ELR (cell line): ENCODE measurements at places on chromosomes 3 and 15.

GRCh38 chr3:12796171-12797123 lies at the start of gene CAND2:
Gene CAND2, plus strand, starts transcription at chr3:12796680. Its CDS starts 41 bp downstream, at chr3:12796721.
- peak; percentile 52 for DNase-seq

DNA sequence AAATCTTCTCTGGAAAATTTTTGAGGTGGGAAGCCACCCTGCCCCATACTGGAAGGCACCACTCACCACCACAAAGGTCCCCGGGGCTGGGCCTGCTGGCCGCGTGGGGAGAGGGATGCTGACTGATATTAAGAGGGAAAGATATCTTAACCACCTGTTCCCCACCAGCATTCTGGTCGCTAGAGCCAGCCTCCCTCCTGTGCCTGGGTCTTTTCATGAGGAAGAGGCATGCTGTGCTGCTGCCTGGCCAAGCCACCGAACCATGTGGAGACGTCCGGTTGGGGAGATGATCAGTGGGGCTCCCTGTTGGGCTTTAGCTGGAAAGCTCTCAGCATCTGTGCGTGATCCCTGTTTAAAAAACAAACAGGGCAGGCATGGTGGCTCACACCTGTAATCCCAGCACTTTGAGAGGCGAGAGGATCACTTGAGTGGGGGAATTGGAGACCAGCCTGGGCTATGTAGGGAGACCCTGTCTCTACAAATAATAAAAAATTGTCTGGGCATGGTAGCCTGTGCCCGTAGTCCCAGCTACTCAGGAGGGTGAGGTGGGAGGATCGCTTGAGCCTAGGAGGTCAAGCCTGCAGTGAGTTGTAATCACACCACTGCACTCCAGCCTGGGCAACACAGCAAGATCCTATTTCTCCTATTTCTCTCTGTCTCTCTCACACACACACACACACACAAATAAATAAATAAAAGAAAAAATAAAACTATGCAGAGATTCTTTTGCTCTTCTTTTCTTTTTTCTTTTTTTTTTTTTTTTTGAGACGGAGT lies 1.0 kb downstream of the KLHL18 start:
- peak; percentile 35 for DNase-seq

DNA sequence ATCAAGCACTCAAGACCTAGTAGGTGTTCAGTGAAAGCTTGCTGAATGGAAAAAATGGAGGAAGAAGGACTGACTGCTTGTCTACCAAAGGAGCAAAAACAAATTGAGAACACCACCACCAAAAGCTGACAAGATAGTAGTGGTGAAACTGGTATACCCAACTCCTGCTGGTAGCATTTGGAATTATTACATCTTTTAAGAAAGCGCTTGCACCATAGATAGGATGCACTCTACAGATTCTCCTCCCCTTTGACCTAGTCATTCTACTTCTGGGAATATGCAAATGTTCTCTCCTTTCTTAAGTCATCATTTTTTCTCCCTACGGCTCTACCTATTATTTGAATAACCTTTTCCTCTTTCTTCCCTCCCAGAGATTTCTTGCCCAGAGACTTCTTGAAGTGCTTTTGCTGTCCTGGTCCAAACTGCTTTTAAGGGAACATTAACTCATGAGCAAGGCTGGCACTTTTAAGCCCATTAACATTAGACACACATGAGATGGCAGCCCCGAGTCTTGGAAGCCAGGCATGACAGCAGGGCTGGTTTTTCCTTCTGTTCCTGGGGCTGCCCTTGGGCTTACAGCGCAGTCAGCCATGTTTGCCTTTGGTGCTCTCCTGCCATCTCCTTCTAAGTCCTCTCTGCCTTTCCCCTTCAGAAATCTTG lies 75.0 kb upstream of the TLE3 start:
- no peak for DNase-seq

DNA sequence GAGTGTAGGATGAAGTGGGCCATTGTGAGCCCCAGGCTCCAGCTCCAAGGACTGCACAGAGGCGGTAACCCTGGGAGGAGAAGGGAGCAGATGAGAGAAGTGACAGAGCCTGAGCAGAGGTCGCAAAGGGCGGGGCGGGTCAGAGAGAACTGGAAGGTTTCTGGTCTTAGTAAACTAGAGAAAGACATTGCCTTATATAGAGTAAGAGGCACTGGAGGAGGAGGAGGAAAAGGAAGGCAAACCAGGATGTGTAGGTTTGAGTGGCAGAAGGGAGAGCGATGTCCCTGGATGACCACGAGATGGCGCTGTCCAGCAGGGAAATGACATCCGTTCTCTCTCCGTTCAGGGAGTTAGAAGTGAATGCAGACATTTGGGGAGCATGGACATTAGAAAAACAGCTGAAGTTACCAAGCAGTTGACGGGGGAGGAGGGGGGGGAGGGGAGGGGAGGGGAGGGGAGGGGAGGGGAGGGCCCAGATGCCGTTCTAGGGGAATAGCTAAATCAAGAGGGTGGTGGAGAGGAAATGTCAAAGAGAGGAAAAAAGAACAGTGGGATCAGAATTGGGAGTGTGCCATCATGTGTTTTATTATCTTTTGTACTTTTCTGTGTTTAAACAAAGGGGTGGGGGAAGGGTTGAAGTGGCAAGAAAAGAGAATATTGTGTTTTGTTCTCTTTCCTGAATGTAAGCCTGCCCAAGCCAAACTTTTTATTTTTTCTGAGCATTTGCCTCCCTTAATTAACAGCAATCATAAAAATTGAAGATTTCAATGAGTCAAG lies 48.8 kb downstream of the STARD5 start:
- DNase-seq: peak; percentile 74

DNA sequence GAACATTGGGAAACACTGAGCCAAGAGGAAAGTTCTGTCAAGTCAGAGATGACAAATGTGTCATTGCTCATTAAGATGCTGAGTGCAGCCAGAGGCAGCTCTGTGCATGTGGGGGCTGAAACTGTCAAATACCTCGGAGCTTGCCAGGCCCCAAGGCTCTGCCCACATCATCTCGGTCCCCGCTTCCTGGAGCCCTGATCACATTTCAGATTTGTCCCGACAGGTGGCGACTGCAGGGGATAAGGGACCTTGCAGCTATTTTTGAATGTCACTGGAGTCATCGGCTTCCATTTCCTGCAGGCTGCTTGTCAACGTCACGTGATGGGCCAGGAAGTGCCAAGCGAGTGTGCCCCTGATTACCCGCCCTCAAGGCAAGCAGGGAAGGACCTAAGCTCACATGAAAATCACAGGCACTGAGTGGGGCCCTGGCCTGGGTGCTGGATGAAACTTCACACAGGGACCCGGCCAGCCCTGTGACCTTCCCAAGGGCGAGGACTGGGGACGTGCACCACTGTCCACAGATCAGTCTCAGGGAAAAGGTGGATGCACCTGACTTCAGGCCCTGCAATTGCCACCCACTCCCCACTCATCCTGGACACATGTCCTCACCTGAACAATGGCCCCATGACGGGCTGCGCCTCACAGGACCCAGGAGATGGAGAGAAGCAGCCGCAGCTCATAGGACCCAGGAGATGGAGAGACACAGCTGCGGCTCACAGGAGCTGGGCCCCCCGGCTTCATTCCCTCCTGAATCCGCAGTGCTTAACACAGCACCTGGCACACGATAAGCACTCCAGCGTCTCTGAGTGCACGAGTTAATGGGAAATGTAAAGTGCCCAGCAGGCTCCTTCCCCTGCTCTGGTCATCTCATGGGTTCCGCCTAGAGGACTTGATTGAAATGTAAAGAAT lies 73.4 kb downstream of the NUP210 start:
- DNase-seq: no peak

- DNase-seq: no peak
Measured at GRCh38 chr3:56998076-56998529, 62.4 kb upstream of the SPATA12 start.

DNA sequence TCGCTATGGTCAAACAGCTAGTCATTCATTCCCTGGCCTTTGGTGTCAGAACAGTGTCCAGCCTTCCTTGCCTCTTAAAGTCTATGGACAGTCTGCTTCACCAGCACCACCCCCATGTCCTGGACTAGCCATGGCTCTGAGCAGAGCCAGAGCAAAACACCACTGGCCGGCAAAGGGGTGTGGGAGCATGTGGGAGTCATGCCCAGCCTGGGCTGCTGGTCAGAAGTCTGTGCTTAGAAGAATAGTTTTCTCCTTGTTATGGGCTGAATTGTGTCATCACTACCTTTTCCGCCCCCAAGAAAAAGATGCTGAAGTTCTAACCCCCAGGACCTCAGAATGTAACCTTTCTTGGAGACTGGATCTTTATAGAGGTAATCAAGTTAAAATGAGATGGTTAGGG lies 132.9 kb upstream of the LPP start:
- DNase-seq: peak; percentile 9

- DNase-seq: no peak
Measured at GRCh38 chr3:78708565-78709073, 1059.2 kb downstream of the ROBO1 start.

GRCh38 chr15:90901175-90902039 lies 1.7 kb upstream of the MAN2A2 start:
- peak; percentile 8 for DNase-seq

DNA sequence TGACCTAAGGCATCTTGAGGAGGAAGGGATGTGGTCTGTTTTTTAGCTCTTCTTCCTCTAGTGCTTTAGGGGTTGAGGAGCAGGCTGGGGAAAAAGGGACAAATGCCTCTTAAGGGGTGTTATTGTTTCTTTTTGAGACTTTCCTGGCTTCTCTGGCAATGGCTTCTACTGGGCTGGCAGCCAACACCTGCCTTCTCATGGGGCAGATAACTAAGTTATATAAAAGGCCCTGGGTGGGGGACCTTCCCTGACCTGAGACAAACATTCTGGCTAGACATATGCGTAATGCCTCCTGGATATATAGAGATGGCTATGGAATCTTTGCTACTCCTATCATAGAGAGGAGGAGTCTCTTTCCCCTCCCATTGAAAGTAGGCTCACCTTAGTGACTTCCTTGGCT lies 179.2 kb upstream of the PROK2 start:
- DNase-seq: no peak

GRCh38 chr3:177680472-177680821 lies 483.2 kb upstream of the TBL1XR1 start:
- DNase-seq: peak; percentile 63

GRCh38 chr15:72368899-72369298 lies 6.9 kb downstream of the HEXA start:
- DNase-seq: no peak

GRCh38 chr3:155069729-155070128 lies 10.4 kb upstream of the MME start:
- DNase-seq: peak; percentile 94

DNA sequence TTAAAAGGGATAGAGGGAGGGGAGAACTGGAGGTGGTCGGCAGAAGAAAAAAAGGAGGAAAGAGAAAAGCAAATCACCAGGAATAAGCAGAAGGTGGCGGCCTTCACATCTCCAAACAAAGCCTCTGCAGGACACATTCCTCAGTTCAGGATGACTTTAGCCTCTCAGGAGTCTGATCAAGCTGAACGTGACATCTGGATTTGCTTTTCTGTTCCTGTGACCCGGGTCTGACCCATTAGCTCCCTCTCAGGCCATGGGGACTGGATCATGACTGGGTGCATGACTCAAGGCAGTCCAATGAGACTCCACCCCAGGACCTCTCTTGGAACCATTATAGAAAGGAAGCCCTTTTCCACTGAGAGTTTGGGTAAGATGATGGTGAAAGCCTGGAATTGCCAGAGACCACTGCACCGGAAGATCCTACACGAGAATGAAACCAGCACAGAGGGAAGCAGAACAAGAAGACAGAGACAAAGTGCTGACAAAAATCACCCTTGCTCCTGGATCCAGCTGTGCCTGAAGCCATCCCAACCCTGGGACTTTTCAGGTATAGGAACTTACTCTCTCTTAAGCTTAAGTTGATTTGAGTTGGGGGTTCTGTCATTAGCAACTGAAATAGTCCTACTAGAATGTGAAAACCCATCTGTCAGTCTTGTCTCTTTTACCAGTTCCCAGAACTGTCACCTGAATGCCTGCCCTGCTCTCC lies 45.4 kb upstream of the RAD18 start:
- DNase-seq: peak; percentile 22
